Pulmonary artery endothelial cell (primary cell): ENCODE measurements at places on chromosomes 2 and 18. TPM values are rescaled to one million over a fixed set of nuclear protein-coding genes. Genes with fewer than 3 reads are reported as not detected.

Gene RAMP1
- not detected in 2 replicates for total RNA-seq

Gene MRPL53
- total RNA-seq: 28.6 and 45.8 TPM in 2 replicates

Gene NTSR2
- not detected in 2 replicates for total RNA-seq

Gene SOWAHC
- total RNA-seq: 2.6 and 6.4 TPM in 2 replicates

Gene TLK1
- total RNA-seq: 12.2 and 12.9 TPM in 2 replicates

Gene B4GALT6
- total RNA-seq: 9.1 and 12.2 TPM in 2 replicates

Gene AGXT
- total RNA-seq: not detected in 2 replicates

Gene MALT1
- total RNA-seq: 9.2 and 17.6 TPM in 2 replicates
